ENCODE measurements at places on chromosomes 5 and 9. TPM values are rescaled to one million over a fixed set of nuclear protein-coding genes. Genes with fewer than 3 reads are reported as not detected.

Gene STRBP
- total RNA-seq, result 2.2 TPM

Gene TMEM171
- total RNA-seq, result 0.24 TPM

Gene DENND4C
- total RNA-seq, result 22.4 TPM

Gene EPB41L4B
- total RNA-seq, result 1.7 TPM

Gene SLC4A9
- not detected for total RNA-seq

Gene KLHL9
- total RNA-seq, result 30.0 TPM
